ENCODE measurements at places on chromosomes 2 and 18.

DNA sequence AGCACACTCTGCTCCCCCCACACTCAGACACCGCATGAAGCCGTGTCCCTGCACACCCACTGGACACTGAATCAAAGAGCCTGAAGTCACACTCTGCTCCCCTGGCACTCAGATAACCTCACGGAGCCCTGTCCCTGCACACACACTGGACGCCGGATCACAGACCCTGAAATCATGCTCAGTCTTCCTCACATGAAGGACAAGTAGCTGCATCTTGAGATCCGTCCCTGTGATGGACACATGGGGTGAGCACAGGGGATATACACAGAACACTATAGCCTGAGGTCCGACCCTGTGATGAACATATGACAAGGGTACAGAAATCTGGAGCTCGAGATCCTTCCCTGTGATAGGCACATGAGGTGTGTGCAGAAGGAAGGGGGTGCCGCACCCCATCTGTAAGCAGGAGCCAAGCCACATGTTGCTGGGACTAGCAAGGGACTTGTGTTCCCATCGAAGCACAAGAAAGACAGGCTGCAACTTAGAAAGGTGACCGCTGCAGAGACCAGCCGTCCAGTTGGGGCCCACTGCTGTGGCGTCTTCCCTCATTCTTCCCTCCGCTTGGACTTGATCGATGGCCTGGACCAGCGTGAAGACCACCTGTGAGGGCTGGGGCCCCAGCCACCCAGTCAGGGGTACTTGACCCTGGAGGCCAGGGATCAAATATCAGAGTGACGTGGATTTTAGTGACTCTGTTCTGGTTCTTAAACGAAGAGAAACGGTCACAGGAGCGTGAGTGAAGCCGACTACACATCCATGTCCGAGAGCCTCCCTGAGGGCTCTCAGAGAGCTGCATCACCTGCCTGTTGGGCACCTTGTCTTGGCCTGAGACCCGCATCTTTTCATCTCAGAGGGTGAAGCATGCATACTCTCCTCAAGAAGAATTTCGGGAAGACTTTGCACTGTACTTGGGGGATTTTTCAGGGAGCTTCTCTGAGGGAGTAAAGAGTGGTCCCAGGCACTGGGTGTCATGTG lies 391.7 kb upstream of the SALL3 start:
- DNase-seq: no peak

GRCh38 chr2:197274937-197275336 lies 35.6 kb downstream of the ANKRD44 start:
- DNase-seq: no peak

DNA sequence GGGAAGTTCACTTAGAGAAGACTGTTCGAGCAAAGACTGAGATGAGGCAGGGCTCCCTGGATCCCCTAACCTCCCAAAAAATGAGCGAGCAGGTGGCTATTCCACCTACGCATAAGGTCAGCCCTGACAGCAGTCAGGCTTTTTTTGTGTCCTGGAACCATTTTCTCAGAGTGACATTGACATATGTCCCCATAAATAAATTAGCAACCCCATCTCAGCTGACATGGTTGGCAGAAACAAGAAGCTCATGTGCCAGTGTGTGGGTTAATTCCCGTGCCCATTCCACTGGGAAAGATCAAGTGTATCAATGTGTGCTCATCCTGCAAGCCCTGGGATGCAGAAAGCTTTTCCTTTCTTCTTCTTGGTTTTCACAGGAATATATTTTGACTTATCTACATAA lies 740.4 kb upstream of the CELF4 start:
- DNase-seq: no peak

DNA sequence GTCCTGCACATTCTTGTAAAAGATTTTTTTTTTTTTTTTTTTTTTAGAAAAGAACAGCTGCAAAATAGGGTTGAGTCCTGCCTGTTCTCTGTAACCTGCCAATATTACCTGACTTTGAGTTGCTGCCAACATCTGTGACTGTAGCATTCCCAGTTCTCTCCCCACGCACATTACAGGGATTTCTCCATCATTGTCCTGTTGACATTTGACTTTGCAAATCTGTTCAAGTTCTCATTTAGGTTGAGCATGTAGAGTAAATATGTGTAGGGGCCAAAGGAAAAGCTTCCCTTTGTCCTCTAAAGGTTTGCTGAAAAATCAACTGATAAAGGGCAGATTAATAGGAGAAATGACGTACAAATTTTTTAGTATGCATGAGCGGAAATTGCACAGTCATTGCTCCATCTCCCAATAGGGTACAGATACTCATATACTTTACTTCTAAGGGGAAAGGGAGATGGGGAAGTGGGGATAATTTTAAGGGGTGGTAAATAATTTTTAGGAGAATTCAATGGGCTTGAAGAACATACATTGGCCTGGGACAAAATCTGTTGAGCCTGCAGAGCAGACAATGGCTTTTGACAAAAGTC lies 385.5 kb downstream of the PIK3C3 start:
- no peak for DNase-seq

DNA sequence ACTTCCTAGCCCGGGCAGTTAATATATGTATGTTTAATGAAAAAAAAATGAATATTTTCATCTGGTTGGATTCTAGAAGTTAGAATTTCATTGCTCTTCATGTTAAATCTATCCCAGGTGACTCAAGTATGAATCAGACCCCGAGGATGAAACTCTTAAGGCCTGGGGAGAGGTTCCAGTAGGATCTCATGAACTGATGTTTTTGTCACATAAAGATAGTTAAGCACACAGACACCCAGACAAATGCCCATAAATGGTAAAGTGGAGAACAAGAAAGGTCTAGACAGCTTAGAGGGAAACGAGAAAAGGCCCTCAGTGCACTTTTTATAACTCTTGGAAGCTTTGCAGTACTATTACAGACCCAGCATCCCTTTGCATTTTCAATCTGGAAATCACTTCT lies 114.1 kb downstream of the RIF1 start:
- DNase-seq: no peak
